ENCODE measurements at places on chromosomes 4 and X. TPM values are rescaled to one million over a fixed set of nuclear protein-coding genes. Genes with fewer than 3 reads are reported as not detected.

MAGEA1 gene
- total RNA-seq, result not detected

DNA sequence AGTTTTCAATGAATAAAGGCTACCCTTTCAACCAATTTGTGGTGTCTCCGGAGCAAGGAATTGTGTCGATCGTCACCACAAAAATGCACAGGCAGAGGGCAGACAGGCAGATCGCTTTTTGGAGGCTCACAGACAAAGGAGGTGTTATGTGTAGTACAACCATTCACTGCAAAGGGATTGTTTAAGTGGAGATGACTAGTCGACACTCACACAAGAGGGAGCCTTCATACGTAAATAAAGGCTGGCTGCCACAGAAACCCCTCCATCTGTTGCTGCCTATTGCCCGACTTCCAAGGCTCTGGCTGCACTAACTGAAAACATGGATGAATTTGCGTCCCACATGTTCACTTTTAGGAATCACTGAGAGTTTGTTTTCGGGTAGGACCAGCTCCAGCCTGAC, 281.1 kb downstream of the NKX6-1 start:
- no peaks in the 10 kb centered on the region for H3K4me1 ChIP-seq
- H3K36me3 ChIP-seq, result no peaks in the 10 kb centered on the region
- H3K27me3 ChIP-seq, result no peaks in the 10 kb centered on the region
- no peak overlapping the region for H3K4me3 ChIP-seq

NAA10 gene
- 47.5 TPM for total RNA-seq

GRCh38 chr4:108204518-108204917, 35.8 kb upstream of the LEF1 start:
- no peaks in the 10 kb centered on the region for H3K27me3 ChIP-seq
- no peak overlapping the region for H3K27ac ChIP-seq
- no peaks in the 10 kb centered on the region for H3K4me1 ChIP-seq
- no peak overlapping the region for H3K4me3 ChIP-seq
- H3K36me3 ChIP-seq, result no peaks in the 10 kb centered on the region

DNA sequence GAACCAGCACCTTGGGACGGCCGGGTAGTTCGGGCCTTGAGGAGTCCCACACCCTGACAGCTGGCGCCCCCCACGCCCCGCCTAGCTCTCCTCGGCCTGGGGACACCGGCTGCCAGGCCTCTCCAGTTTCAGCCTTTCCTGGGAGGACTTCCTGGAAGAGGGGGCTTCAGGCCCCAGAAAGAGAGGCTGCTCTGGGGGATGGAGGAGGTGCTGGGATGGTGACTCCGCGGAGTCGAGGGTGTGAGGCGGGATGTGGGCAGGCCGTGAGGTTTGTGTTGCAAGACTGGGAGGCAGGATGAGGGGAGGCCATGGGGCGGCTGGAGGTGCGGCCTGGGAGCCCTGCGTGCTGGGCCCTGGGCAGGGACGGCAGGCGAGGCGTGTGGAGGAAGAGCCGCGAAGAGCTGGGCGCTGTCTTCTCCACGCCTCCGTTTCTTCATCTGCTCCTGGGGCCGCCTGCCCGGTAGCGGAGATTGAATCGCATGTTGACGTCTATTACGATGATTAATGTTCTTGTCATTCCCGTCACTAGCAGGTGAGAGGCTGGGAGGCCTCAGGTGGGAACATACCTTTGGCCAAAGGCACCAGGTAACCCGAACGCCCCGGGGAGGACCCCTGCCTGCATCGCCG, 918 bp upstream of the FGFRL1 start:
- no peaks in the 10 kb centered on the region for H3K27me3 ChIP-seq
- peak; percentile 68 for DNase-seq
- peak overlapping the region; percentile 51 for H3K27ac ChIP-seq
- peaks cover 8% of the 10 kb centered on the region for H3K4me1 ChIP-seq
- H3K4me3 ChIP-seq, result peak overlapping the region; percentile 37
- H3K36me3 ChIP-seq, result no peaks in the 10 kb centered on the region

UBA6 gene
- 56.0 TPM for total RNA-seq

SHISA3 gene
- not detected for total RNA-seq

- DNase-seq, result no peak
- H3K4me1 ChIP-seq, result no peaks in the 10 kb centered on the region
- H3K27ac ChIP-seq, result no peak overlapping the region
- no peak overlapping the region for H3K4me3 ChIP-seq
Measured at GRCh38 chr4:175325230-175325629, 407.1 kb downstream of the ADAM29 start.

- H3K36me3 ChIP-seq, result no peaks in the 10 kb centered on the region
- no peak for DNase-seq
- no peak overlapping the region for H3K27ac ChIP-seq
Measured at GRCh38 chrX:3940000-3940610, 226.7 kb upstream of the PRKX start.

SLC10A6 gene
- total RNA-seq, result not detected

LAMP2 gene
- 156 TPM for total RNA-seq

PWWP3B gene
- 1.2 TPM for total RNA-seq

- no peak overlapping the region for H3K4me3 ChIP-seq
- no peak overlapping the region for H3K27ac ChIP-seq
- H3K27me3 ChIP-seq, result no peaks in the 10 kb centered on the region
- no peaks in the 10 kb centered on the region for H3K36me3 ChIP-seq
Measured at GRCh38 chrX:114626323-114626722, 42.4 kb downstream of the HTR2C start.

GRCh38 chrX:110568441-110568840, 209.8 kb downstream of the RTL9 start:
- no peak overlapping the region for H3K27ac ChIP-seq
- H3K4me1 ChIP-seq, result no peaks in the 10 kb centered on the region
- no peak overlapping the region for H3K4me3 ChIP-seq
- DNase-seq, result no peak
- H3K27me3 ChIP-seq, result no peaks in the 10 kb centered on the region

GRCh38 chrX:154734061-154734781, 16.7 kb downstream of the GAB3 start:
- no peak overlapping the region for H3K4me3 ChIP-seq
- no peak overlapping the region for H3K27ac ChIP-seq
- DNase-seq, result no peak
- H3K36me3 ChIP-seq, result no peaks in the 10 kb centered on the region
- no peaks in the 10 kb centered on the region for H3K4me1 ChIP-seq

DNA sequence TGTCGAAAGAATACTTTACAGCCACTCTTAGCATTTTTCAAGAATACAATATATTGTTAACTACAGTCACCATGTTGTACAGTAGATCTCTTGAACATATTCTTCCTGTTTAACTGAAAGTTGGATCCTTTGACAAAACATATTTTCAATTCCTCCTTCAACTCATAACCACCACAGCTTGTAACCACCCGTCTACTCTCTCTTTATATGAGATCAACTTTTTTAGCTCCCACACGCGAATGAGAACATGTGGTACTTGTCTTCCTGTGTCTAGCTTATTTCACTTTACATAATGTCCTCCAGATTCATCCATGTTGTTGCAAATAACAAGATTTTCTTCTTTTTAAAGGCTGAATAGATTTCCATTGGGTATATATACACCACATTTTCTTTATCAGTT, 338.3 kb upstream of the IGFBP7 start:
- no peak for DNase-seq
- H3K27me3 ChIP-seq, result no peaks in the 10 kb centered on the region
- no peaks in the 10 kb centered on the region for H3K36me3 ChIP-seq
- no peaks in the 10 kb centered on the region for H3K4me1 ChIP-seq
- H3K27ac ChIP-seq, result no peak overlapping the region
- H3K4me3 ChIP-seq, result no peak overlapping the region

UTP14A gene
- total RNA-seq, result 11.3 TPM

DNA sequence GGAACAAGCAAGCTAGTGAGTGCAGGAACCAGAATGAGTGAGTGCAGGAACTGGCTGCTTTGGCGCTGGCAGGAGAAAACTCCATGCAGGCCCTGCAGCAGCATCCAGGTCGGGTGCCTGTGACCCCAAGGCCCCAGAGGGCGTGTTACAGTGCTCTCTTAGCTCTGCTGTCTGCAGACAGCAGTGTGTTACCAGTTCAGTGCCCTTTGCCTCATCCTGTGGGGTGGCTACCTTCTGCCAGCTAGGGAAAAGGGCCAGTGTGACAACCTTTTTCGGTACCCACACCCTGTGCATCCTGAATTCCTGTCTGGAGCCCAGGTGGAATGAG, 202.3 kb upstream of the SMIM31 start:
- no peak overlapping the region for H3K27ac ChIP-seq
- H3K27me3 ChIP-seq, result no peaks in the 10 kb centered on the region
- no peak for DNase-seq
- no peaks in the 10 kb centered on the region for H3K36me3 ChIP-seq

DNA sequence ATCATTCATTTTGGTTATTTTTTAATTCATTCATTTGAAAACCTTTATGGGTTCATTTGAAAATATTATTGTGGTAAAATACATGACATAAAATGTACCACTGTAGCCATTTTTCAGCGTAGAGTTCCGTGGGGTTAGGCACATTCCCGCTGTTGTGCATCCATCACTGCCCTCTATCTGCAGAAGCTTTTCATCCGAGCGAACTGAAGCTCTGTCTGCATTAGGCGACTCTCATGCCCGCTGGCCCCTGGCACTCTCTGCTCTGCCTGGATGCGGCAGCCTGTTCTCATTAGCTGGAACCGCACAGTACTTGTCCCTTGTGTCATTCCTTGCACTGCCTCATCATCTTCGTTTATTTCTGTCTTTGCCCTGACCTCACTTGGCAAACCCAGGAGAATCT, 17.5 kb downstream of the CFAP99 start:
- DNase-seq, result no peak
- no peaks in the 10 kb centered on the region for H3K4me1 ChIP-seq
- H3K27ac ChIP-seq, result no peak overlapping the region

GRCh38 chr4:176478076-176478475, 158.3 kb downstream of the SPCS3 start:
- H3K27ac ChIP-seq, result no peak overlapping the region
- no peaks in the 10 kb centered on the region for H3K36me3 ChIP-seq
- DNase-seq, result no peak
- no peak overlapping the region for H3K4me3 ChIP-seq

GRCh38 chrX:136555694-136556093, 23.7 kb downstream of the VGLL1 start:
- no peak for DNase-seq
- H3K27me3 ChIP-seq, result no peaks in the 10 kb centered on the region
- no peak overlapping the region for H3K27ac ChIP-seq
- H3K4me1 ChIP-seq, result no peaks in the 10 kb centered on the region
- no peak overlapping the region for H3K4me3 ChIP-seq

DNA sequence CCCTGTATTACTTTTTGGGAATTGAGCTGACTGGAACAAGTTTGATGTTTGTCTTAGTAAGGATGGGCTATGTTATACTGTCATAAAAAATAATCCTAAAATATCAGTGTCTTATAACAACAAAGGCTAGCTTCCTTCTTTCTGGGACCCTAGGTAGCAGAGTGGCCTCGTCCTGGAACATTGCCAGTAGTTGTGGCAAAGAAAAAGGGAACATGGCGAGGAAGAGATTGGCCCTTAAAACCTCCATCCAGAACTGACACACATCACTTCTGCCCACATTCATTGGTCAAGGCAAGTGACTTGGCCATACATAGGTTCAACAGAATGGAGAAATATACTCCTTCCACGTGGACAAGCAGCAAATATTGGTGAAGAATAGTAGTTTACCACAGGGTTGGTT, 287.9 kb downstream of the PPP1R2C start:
- no peaks in the 10 kb centered on the region for H3K36me3 ChIP-seq
- no peak overlapping the region for H3K27ac ChIP-seq
- H3K27me3 ChIP-seq, result no peaks in the 10 kb centered on the region
- H3K4me3 ChIP-seq, result no peak overlapping the region

CT45A10 gene
- not detected for total RNA-seq

TMEM131L gene
- total RNA-seq, result 9.3 TPM

DNA sequence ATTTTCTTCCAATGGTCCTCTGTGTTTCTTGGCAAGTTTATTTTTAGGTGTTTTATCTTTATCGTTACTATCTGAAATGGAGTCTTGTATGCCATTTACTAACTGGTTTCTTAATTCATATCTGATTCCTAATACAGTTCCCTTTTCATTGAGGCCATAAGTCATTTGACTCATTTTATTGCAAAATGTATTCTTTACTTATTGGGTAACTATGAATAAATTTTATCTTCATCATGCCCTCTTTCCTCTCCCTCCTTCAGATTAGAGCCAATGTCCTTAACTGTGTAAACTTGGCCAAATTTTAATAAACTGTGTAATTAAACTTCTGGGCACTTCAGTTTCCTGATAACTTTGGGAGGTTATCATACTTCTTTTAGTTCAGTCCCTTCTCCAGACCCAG, 19.3 kb upstream of the MSMO1 start:
- no peak overlapping the region for H3K27ac ChIP-seq
- no peak for DNase-seq
- H3K4me3 ChIP-seq, result no peak overlapping the region
- no peaks in the 10 kb centered on the region for H3K36me3 ChIP-seq
- no peaks in the 10 kb centered on the region for H3K27me3 ChIP-seq

USP11 gene
- total RNA-seq, result 43.3 TPM

HPGD gene
- 37.7 TPM for total RNA-seq

- no peak overlapping the region for H3K27ac ChIP-seq
- no peak overlapping the region for H3K4me3 ChIP-seq
- no peaks in the 10 kb centered on the region for H3K27me3 ChIP-seq
- H3K36me3 ChIP-seq, result no peaks in the 10 kb centered on the region
Measured at GRCh38 chr4:101540336-101540735, 193.0 kb upstream of the PPP3CA start.

- H3K27ac ChIP-seq, result no peak overlapping the region
- no peaks in the 10 kb centered on the region for H3K4me1 ChIP-seq
- no peak overlapping the region for H3K4me3 ChIP-seq
- no peaks in the 10 kb centered on the region for H3K27me3 ChIP-seq
Measured at GRCh38 chrX:152725409-152725808, 8.1 kb downstream of the CSAG1 start.

DNA sequence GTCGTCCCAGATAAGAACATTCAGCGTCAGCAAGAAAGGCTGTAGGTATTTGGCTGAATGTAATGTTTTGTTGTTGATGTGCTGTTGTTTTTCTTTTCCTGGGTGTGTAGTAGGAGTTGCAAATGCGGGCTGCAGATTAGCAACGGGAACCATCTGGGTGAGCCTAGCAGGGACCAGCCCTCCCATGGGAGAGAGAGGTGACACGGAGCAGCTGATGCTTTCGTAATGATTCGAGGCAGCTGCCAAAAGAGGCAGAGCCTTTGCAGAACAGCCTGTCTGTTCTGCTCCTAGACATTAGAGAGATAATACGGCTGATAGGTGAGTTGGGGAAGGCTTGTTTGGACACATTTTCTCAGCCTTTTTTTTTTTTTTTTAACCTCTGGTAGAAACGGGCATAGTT, 25.3 kb downstream of the ARSF start:
- no peaks in the 10 kb centered on the region for H3K36me3 ChIP-seq
- peak; percentile 14 for DNase-seq
- no peaks in the 10 kb centered on the region for H3K4me1 ChIP-seq
- no peak overlapping the region for H3K27ac ChIP-seq

CENPVL1 gene
- 3.0 TPM for total RNA-seq

NUDT10 gene
- 127 TPM for total RNA-seq

- no peak for DNase-seq
- no peaks in the 10 kb centered on the region for H3K4me1 ChIP-seq
- no peak overlapping the region for H3K4me3 ChIP-seq
- H3K27me3 ChIP-seq, result no peaks in the 10 kb centered on the region
- no peak overlapping the region for H3K27ac ChIP-seq
Measured at GRCh38 chr4:185589067-185589836, 53.9 kb upstream of the PDLIM3 start.

AWAT2 gene
- total RNA-seq, result not detected

PPP1R3F gene
- total RNA-seq, result 24.9 TPM

Measured in prostate gland (tissue), 2 donors.